CD4-positive, alpha-beta T cell (primary cell): ENCODE measurements at places on chromosomes 12 and 14. TPM values are rescaled to one million over a fixed set of nuclear protein-coding genes. Genes with fewer than 3 reads are reported as not detected.
A peak's percentile ranks its signal among the peaks of the same experiment; 100 is the strongest.

- H3K27ac ChIP-seq: no peak overlapping the region
- H3K4me1 ChIP-seq: peaks cover 4% of the 10 kb centered on the region
- H3K36me3 ChIP-seq: no peaks in the 10 kb centered on the region
- peak; percentile 85 for DNase-seq
- no peak overlapping the region for H3K4me3 ChIP-seq
Measured at GRCh38 chr14:23929822-23930294, 23.7 kb upstream of the DHRS4 start.

DNA sequence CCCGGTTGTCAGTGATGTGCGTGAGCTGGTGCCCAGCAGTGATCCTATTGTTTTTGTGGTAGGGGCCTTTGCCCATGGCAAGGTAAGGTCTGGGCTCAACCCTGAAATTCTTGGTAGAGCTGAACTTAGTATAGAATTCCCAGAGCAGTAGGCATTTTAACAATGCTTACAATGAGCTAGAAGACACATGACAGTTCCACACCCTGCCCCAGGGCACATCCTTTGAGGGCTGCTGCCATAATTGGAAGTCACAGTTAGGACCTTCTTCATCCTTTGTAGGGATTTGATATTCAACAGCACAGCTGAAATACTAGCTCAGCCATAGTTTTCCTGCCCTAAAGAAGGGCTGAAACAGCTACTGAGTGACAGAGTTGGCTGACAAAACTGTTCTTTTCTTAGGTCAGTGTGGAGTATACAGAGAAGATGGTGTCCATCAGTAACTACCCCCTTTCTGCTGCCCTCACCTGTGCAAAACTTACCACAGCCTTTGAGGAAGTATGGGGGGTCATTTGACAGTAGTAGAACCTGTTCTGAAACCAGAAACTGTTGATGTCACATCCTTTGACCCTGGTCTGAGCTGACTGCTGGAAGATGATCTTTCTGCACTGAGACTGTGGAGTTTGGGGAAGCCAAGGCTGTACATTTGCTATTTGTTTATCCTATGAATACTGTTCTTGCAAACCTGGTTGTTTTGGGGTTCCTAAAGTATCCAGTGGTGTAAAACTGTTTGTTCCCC, 4.8 kb downstream of the EMG1 start:
- no peaks in the 10 kb centered on the region for H3K27me3 ChIP-seq
- no peak for DNase-seq
- H3K4me3 ChIP-seq: no peak overlapping the region
- H3K4me1 ChIP-seq: peaks cover 17% of the 10 kb centered on the region
- H3K36me3 ChIP-seq: peaks cover 72% of the 10 kb centered on the region
- no peak overlapping the region for H3K27ac ChIP-seq

- H3K27me3 ChIP-seq: no peaks in the 10 kb centered on the region
- H3K4me1 ChIP-seq: no peaks in the 10 kb centered on the region
- DNase-seq: no peak
- no peak overlapping the region for H3K27ac ChIP-seq
Measured at GRCh38 chr12:64352181-64352580, 38.4 kb downstream of the C12orf56 start.

- no peaks in the 10 kb centered on the region for H3K36me3 ChIP-seq
- H3K4me3 ChIP-seq: no peak overlapping the region
- no peak for DNase-seq
- no peak overlapping the region for H3K27ac ChIP-seq
Measured at GRCh38 chr14:36424478-36425102, 95.4 kb downstream of the NKX2-1 start.

DNA sequence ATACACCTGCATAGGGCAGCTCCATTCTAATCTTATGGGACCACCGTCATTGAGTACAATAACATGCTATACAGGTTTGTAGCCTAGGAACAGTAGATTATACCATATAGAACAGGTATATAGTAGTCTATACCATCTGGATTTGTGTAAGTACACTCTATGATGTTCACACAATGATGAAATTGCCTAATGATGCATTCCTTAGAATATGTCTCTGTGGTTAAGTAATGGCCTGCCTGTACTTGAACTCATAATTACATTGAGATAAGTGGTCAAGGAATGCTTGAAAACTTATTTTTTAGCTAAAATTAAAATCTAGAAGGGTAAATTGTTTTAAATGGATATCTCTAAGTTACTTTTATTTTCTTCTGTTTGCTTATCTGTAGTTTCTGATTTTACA, 152.7 kb downstream of the SRGAP1 start:
- no peaks in the 10 kb centered on the region for H3K4me1 ChIP-seq
- no peak for DNase-seq
- peaks cover 2% of the 10 kb centered on the region for H3K27me3 ChIP-seq
- H3K4me3 ChIP-seq: no peak overlapping the region
- no peak overlapping the region for H3K27ac ChIP-seq

GRCh38 chr12:46549527-46550265, 177.1 kb upstream of the SLC38A2 start:
- H3K4me1 ChIP-seq: peaks cover 9% of the 10 kb centered on the region
- no peak overlapping the region for H3K27ac ChIP-seq
- no peaks in the 10 kb centered on the region for H3K36me3 ChIP-seq
- H3K27me3 ChIP-seq: no peaks in the 10 kb centered on the region
- no peak for DNase-seq

- H3K4me3 ChIP-seq: no peak overlapping the region
- peaks cover 5% of the 10 kb centered on the region for H3K4me1 ChIP-seq
- H3K36me3 ChIP-seq: no peaks in the 10 kb centered on the region
- H3K27ac ChIP-seq: no peak overlapping the region
- H3K27me3 ChIP-seq: peaks cover 14% of the 10 kb centered on the region
Measured at GRCh38 chr14:64816221-64816783, 63.4 kb downstream of the SPTB start.

DNA sequence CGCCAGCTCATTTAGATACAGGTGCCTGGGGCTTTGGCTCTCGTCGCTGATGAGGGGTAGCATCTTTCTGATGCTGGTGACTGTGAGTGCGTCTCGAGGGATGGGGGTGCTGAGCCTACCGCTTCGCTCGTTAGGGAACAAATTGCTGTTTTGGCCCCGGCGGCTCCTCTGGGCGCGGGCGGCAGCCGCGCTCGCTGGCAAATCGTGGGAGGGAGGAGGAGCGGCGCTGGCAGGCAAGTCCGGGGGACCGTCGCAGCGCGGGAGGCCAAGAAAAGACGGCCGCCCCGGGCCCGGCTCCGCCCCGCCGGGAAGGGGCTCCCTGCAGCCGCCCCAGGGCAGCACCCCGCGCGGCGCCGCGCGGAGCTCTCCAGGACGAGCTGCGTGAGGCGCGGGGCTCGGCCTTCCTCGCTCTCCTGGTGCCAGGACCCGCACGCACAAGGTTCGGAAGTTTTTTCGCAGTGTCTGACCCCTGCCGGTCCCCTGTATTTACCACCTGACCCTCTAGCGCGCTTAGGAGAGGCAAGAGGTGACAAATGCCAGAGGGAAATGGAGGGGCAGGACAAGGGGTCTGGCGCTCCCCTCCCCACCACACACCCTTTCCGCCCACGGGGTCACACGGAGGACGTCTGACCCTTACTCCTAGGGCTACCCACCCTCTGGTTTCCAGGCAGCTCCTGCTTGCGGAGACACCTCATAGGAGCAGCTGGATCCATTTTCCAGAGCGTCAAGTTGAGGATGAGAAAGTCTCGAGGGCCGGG, 899 bp upstream of the KCNH3 start:
- H3K4me1 ChIP-seq: peaks cover 32% of the 10 kb centered on the region
- no peak for DNase-seq
- peak overlapping the region; percentile 57 for H3K4me3 ChIP-seq

- no peak for DNase-seq
- H3K4me3 ChIP-seq: no peak overlapping the region
- no peak overlapping the region for H3K27ac ChIP-seq
- H3K4me1 ChIP-seq: peaks cover 8% of the 10 kb centered on the region
- H3K27me3 ChIP-seq: peaks cover 28% of the 10 kb centered on the region
Measured at GRCh38 chr14:99616832-99617800, 13.1 kb upstream of the CCDC85C start.

- no peaks in the 10 kb centered on the region for H3K27me3 ChIP-seq
- no peaks in the 10 kb centered on the region for H3K4me1 ChIP-seq
- no peak overlapping the region for H3K4me3 ChIP-seq
- DNase-seq: no peak
- H3K27ac ChIP-seq: no peak overlapping the region
Measured at GRCh38 chr12:100229036-100229635, 28.5 kb downstream of the ACTR6 start.

DNA sequence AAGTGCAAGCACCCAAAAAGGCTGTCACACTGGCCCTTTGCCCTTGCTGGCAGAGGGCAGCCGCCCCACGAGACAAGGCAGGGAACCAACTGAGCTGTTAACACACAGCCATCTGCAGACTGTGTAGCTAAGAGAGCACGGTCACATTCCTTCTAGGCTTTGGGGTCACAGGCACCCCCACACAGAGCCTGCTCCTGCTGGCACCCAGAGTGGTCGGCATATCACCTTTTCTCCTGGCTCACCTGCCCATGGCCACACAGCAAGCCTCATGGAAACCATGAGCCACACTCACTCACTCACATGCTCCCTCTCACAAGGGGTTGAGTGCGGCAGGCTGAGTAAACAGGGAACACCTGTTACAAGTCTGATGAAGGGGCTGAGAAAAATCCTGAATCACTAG, 214.5 kb downstream of the PCNX1 start:
- no peak for DNase-seq
- no peaks in the 10 kb centered on the region for H3K36me3 ChIP-seq
- no peak overlapping the region for H3K4me3 ChIP-seq

- H3K4me1 ChIP-seq: no peaks in the 10 kb centered on the region
- no peaks in the 10 kb centered on the region for H3K36me3 ChIP-seq
- no peaks in the 10 kb centered on the region for H3K27me3 ChIP-seq
- no peak for DNase-seq
- no peak overlapping the region for H3K4me3 ChIP-seq
Measured at GRCh38 chr12:28876196-28876798, 272.8 kb upstream of the FAR2 start.

- no peaks in the 10 kb centered on the region for H3K27me3 ChIP-seq
- H3K4me1 ChIP-seq: no peaks in the 10 kb centered on the region
- H3K36me3 ChIP-seq: no peaks in the 10 kb centered on the region
- no peak for DNase-seq
- H3K4me3 ChIP-seq: no peak overlapping the region
Measured at GRCh38 chr14:98494582-98494981, 777.4 kb downstream of the BCL11B start.

- peaks cover 38% of the 10 kb centered on the region for H3K36me3 ChIP-seq
- H3K27me3 ChIP-seq: no peaks in the 10 kb centered on the region
- H3K27ac ChIP-seq: no peak overlapping the region
- DNase-seq: no peak
- no peak overlapping the region for H3K4me3 ChIP-seq
Measured at GRCh38 chr14:55038708-55039107, 11.7 kb downstream of the SOCS4 start.

GRCh38 chr12:14833952-14834351, 9.4 kb downstream of the ART4 start:
- no peak overlapping the region for H3K4me3 ChIP-seq
- no peaks in the 10 kb centered on the region for H3K27me3 ChIP-seq
- no peaks in the 10 kb centered on the region for H3K4me1 ChIP-seq
- DNase-seq: no peak
- H3K36me3 ChIP-seq: no peaks in the 10 kb centered on the region

- no peak overlapping the region for H3K4me3 ChIP-seq
- peaks cover 3% of the 10 kb centered on the region for H3K36me3 ChIP-seq
- peaks cover 38% of the 10 kb centered on the region for H3K4me1 ChIP-seq
- no peak for DNase-seq
- no peaks in the 10 kb centered on the region for H3K27me3 ChIP-seq
Measured at GRCh38 chr12:123444092-123445026, 7.9 kb upstream of the RILPL2 start.

- no peak for DNase-seq
- H3K4me1 ChIP-seq: no peaks in the 10 kb centered on the region
- H3K27ac ChIP-seq: no peak overlapping the region
- no peaks in the 10 kb centered on the region for H3K27me3 ChIP-seq
- no peaks in the 10 kb centered on the region for H3K36me3 ChIP-seq
- no peak overlapping the region for H3K4me3 ChIP-seq
Measured at GRCh38 chr12:27542628-27543027, 18.6 kb downstream of the PPFIBP1 start.

FIGNL2 gene
- total RNA-seq: 1.3 TPM

PLEK2 gene
- 1.3 TPM for total RNA-seq

AQP2 gene
- total RNA-seq: not detected

FOXN4 gene
- total RNA-seq: not detected

TMEM119 gene
- 2.1 TPM for total RNA-seq

COL2A1 gene
- not detected for total RNA-seq

CLBA1 gene
- total RNA-seq: 1.8 TPM

SINHCAF gene
- 103 TPM for total RNA-seq

SOAT2 gene
- total RNA-seq: 0.22 TPM

ASB2 gene
- total RNA-seq: 0.98 TPM

PLA2G1B gene
- total RNA-seq: not detected

MAP4K5 gene
- 32.4 TPM for total RNA-seq
